GM12878 (cell line): ENCODE measurements at places on chromosomes 11 and 22.

DNA sequence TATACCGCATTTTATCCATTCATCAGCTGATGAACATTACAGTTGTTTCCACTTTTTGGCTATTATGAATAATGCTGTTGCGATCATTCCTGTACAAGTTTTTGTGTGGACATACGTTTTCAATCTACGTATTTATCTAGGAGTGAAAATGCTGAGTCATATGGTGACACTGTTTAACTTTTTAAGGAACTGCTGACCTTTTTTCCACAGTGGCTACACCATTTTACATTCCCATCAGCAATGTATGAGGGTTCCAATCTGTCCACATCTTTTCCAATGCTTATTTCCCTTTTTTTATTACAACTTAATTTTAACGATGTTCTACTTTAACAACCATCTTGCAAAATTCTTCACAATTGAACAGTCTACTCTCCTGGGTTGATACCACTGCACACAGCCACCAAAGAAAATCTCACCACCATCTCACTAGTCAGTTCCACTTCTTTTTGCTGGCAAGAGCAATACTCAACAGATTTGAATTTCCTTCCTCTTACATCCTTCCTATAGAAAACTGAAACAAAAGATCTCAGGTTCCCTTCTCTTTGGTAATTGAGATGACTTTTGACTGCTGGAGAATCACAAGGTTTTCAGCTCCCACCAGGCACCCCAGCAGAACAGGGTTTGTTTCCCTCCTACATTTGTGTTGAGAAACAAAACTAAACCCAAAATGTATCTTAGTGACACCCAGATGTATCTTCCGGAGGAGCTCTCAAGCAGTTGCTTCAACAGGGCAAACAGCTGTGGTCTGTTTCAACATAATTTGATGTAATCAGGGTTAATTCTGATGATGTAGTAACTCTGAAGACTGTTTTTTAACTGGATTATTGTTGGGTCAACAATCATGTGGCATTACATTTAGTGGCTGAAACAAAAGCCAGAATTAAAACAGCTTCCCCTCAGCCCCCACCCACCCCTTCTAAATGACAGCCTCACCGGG is 7.0 kb upstream of the GAB2 start:
- DNase-seq: peak; percentile 70

GRCh38 chr11:58227956-58228615 is 632 bp downstream of the OR10Q1 start:
- no peak for DNase-seq

- no peak for DNase-seq
These were observed 310.8 kb downstream of the DDX10 start for GRCh38 chr11:108975641-108976071.

GRCh38 chr22:49307870-49308269 is 519.8 kb downstream of the BRD1 start:
- DNase-seq: no peak

GRCh38 chr11:45804761-45805304 is at the start of gene SLC35C1:
Gene SLC35C1, plus strand, starts transcription at chr11:45805149. Its CDS starts 653 bp downstream, at chr11:45805802.
- DNase-seq: peak; percentile 63

DNA sequence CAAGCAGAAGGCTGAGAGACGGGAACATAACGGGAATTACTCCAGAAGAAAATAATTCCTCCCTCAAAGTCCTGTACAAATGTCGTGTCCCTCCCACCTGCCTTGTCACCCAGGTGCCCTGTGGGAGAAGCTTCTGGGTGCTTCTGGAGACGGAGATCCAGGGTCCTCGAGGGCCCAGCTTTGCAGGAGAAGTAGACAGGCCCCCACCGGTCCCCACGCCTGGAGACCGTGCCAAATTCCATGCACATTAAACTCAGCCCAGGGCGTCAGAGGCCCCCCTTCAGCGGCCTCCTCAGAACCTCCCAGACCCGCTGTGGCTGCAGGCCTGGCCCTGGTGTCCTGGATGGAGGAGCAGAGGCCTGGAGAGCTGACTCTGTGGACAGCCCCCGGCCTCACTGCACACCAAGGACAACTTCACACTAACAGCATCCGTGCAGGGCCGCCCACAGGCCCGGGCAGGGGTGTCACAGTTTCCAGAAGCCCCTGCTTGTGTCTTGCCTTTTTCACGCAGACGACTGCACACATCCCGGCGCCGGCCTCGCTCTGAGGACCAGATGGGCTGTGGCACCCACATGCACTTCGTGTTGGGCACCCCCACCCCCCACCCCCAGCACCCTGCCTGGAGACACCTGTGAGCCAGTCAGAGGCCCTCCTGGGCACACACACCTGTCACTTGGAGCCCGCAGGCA is 734.3 kb downstream of the BRD1 start:
- DNase-seq: no peak

DNA sequence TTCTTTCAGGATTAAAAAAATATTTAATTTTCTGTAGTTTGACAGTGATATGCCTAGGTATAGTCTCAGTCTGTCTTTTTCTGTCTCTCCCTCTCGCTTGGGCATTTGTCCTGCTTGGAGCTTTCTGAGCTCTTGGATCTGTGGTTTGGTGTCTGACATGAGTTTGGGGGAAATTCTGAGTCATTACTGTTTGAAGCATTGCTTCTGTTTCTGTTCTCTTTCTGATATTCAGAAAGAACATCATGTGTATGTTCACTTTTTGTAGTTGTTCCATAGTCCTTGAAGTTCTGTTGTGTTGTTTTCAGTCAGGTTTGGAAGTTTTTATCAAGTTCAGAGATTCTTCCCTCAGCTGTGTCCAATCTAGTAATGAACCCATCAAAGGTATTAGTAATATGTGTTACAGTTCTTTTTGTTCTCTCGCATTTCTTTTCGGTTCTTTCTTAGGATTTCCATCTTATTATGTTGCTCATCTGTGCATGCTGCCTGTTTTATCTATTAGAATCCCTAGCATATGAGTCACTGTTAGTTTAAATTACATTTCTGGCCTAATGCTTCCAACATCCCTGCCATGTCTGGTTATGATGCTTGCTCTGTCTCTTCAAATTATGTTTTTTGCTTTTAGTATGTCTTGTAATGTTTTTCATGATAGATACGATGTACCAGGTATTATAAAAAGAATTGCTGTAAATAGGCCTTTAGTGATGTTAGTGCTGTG is 48.4 kb downstream of the DDX10 start:
- peak; percentile 54 for DNase-seq

GRCh38 chr22:30228509-30229359 is 17.8 kb downstream of the LIF start:
- no peak for DNase-seq

DNA sequence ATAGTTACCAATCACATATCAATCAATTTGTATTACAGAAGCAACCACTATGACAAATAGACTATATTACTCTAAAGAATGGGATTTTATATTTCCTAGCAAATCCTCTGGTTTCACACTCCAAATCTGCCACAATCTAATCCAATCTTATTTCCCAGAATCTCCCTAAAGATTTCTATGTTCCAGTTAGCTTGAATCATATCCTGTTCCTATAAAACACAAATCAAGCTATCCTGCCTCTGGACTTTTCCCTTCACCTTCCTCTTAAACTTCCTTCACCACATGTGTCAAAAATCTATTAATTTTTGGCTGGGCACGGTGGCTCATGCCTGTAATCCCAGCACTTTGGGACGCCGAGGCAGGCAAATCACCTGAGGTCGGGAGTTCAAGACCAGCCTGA is 50.0 kb downstream of the PIK3C2A start:
- no peak for DNase-seq

DNA sequence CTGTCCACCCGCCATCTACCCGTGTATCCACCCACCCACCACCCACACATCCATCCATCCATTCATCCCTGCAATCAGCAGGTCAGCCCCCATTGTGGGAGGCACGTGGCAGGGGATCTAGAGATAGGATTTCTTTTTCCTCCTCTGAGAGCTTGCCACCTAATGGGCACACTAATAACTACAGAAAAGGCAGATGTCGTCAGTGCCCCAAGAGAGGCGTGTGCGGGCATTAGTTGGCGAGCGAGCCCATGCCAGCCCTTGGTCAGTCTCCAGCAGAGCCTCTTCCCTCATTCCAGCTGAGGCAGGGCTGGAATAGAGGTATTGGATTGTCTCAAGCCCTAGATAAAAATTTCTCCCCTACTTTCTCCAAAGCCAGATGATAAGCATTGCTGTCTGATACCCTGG is 9.7 kb downstream of the USP2 start:
- DNase-seq: no peak

GRCh38 chr11:44090539-44090938 is 4.9 kb upstream of the EXT2 start:
- no peak for DNase-seq

- DNase-seq: peak; percentile 77
These were observed 23.1 kb downstream of the PTPN5 start for GRCh38 chr11:18768472-18768901.

GRCh38 chr11:134784568-134784967 is 372.5 kb upstream of the B3GAT1 start:
- no peak for DNase-seq

- no peak for DNase-seq
These were observed 55.3 kb downstream of the CACNA1I start for GRCh38 chr22:39625569-39626537.

- no peak for DNase-seq
These were observed 11.2 kb downstream of the TOM1 start for GRCh38 chr22:35310556-35311550.

DNA sequence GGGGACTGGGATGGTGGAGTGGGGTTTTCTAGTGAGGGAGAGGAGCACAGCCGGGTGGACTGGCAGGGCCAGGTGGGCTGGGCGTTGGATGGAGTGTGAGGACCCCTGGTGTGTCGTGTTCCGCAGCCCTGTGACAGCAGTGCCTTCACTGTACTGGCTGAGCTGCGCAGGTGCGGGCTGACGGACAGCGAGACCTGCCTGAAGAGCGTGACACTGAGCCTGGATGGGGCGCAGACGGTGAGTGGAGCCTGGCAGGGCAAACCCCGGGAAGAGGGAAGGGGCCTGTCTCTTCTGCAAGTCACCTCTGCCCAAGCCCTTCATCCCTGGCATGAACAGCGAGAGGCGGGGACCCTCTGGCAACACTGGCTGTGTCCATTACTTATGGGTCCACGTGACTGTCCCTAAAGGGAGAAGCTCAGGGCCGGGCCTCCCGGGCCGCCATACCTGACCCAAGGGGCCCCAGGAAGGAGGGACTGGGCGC is 10.0 kb downstream of the MUC5AC start:
- no peak for DNase-seq

DNA sequence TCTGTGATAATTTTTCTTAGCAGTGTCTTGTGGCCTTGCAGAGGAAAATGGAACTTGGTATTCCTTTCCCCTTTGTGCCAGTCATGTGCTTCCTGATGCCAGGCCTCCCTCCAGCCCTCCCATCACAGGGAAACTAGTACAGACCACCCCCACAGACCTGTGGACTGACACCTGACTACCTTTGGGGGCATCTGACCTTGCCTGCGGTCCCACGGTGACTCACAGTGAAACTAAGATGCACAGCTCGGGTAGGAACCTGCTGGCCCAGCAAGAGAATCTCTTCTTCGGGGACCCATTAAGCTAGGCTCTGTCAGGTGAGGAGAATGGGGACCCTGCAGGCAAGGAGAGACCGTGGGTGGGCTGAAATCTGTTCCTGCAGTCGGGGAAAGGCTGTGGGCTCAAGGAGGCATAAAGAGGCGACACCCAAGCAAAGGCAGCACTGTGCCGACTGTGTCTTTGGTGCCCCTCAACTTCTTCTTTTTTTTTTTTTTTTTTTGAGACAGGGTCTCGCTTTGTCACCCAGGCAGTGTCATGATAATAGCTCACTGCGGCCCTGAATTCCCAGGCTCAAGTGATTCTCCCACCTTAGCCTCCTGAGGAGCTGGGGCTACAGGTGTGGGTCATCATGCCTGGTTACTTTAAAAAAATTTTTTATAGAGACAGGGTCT is 20.8 kb upstream of the PEX26 start:
- DNase-seq: peak; percentile 56

GRCh38 chr11:83990160-83990733 is 704.1 kb upstream of the CCDC90B start:
- no peak for DNase-seq

DNA sequence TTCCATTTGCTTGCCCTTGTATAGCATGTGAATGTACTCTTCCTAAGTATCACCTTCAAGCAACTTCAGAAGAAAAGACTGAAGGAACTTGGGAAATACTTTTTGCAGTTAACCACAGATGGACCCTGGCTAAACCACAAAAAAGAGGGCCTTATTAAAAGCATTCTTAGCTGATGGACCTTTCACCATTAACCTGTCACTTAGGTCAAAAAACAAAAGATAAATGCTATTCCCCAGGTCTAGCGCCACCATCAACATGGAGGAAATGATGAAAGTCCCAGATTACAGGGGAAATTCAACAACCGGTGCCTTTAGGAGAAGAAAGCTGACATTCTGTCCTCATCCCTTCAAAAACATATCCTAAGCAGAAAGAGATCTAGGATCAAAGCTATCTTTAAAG is 29.5 kb downstream of the STK33 start:
- DNase-seq: no peak

- DNase-seq: no peak
These were observed 52.8 kb downstream of the KCNJ4 start for GRCh38 chr22:38402204-38402603.

DNA sequence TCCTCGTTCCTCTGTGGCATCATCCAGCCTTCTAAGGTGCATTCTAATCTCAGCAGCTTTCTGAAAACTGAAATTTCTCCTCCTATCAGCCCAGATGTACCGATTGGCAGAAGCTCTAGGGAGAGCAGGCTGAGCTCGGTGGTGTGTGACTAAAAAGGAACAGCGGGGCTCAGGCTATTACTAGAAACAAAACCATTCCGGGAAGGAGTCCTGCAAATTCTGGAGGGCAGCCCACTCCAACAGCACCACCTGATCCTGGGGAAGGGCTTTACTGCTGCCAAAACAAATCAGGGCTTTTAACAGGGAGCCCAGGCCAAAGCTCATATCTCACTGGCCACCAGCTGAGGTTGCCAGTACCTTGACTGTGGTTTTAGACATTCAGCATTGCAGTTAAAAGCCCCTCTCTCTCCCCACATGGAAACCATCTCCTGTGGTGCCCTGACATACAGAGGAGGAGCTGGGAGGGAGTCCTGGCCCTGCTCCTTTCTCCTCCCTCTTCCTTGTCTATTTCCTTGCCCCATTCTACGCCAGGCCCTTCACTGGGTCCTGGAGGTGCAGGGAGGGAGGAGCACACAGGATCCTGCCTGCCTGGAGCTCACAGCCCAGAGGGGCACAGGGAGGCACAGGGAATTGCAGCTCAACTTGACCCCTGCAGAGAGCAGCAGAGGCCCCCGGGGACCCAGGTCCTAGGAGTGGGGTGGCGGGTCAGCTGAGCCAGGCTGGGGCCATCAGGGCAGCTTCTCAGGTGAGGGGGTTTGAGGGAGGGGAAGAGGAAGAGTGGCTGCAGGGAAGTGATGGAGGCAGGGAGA is 889 bp downstream of the PLAAT4 start:
- no peak for DNase-seq

GRCh38 chr22:41047801-41048211 is 44.6 kb upstream of the EP300 start:
- no peak for DNase-seq

- no peak for DNase-seq
These were observed 8.3 kb upstream of the HTR3B start for GRCh38 chr11:113896156-113896879.

- DNase-seq: no peak
These were observed 223.2 kb downstream of the DYNC2H1 start for GRCh38 chr11:103332409-103332808.

DNA sequence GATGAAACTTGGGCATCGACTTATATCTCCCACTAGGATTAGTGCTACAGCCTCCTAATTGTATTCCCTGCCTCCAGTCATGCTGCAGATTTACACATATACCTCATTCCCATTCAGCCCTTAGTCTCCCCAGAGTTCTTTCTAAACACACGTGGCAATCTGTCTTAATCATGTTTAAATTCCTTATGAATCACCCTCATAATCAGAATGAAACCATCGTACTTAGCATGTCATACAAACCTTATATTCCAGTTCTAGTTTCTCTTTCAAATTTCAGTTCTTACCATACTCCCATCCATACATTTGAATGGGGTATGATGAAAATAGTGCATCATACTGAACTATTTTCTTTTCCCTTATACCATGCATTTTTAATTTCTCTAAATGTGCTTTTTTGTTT is 6.0 kb upstream of the OR10A2 start:
- DNase-seq: no peak
